ENCODE measurements at places on chromosomes 2 and 18.

DNA sequence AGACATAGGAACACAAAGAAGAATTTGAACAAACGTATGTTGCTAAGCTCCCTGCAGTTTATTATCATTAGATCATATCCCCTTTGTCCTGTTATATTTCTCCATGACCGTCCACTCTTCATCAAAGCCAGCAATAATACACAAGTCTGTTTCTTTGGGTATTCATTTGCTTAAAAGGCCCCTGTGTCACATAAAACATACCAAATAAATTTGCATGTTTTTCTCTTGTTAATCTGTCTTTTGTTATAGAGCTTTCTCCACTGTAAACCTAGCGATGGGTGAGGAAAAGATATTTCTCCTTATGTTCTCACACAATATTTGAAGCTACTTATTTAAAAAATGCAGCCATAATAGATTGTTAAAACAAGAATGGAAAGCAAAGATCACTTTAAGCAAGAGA is 42.9 kb upstream of the REL start:
- DNase-seq = no peak

DNA sequence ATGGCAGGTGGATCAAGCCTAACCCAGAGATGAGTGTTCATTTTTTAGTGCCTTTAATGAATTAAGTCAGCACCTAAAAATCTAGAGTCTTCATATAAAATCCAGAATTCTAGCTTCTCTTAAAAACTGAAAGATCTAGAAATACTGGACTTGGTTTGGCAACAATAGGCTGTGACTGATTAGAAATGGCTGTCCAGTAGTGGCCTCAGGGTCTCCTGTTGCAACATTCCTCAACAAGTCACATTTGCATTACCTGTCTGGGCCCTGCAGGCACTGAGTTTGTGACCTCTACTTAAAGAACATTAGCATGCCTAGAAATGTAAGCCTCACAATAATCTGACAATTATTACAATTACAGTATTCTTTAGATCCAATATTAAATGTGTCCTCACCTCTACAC is 33.1 kb downstream of the MBD2 start:
- no peak for DNase-seq

DNA sequence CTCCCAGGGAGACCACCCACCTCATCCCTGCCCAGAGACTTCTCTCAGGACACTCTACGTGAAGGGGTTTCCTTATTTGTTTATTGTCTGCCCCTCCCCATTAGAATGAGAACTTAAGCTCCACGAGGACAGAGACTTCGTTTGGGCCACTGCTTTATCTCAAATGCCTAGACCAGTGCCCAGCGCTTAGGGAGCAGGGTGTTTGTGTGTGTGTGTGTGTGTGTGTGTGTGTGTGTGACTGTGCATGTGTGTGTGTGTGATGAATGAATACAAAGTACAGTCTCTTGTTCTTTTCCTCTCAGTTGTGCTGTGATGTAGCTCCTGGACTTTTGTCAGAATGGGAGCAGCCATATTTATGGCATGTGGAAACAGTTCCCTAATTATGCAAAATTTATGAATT is 34.4 kb upstream of the CABYR start:
- no peak for DNase-seq

DNA sequence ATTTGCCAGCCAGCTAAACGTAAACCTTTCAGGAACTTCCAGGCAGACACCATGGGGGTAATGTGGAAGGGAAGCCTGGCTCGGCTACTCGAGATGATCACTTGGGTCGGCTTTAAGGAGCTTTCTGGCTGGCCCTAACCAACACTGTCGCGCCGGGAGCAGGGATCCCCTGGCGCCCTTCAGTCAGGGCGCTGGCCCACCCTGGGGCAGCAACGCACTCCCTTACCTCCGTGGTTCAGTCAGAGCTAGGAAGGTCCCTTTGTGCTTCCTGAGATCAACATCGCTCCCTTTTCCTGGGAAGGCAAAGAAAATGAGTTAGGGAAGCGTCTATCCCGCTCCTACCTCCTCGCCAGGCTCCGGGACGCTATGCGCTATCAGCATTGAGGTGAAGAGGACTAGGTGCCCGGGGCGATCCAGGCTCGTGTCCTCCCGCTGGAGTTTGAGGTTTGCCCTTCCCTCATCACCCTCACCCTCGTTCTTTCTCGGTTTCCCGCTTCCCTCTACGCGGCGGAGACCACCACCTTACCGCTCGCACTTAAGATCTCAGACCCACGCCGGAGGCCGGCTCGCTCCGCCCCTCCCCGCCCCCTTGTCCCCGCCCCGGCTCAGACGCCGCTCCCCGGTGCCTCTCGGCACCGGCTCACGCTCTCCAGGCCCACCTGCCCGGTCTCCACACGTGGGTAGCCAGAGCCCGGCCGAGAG is 449 bp upstream of the ATRAID start:
- DNase-seq = no peak
